ENCODE measurements at places on chromosomes 1 and 21.

- no peak for DNase-seq
Observed at GRCh38 chr1:181083842-181084605, 4.5 kb upstream of the IER5 start.

DNA sequence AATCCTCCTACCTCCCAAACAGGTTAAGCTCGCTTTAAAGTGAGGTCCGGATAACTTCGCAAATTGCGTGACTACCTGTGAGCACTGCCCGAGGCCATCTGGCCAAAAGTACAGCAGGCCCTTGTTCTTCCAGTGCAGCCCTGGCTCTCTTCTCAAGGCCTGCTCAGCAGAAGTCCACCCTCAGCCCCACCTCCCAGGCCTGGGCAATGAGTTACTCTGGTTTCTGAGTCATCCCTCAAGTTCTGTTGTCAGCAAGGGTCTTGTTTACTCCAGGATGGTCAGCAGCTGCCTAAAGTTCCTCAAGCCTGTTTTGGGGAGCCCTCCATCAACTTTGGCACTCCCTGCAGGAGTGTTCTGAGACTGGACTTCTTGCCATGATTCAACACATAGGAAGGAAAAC, 101.7 kb downstream of the BCAR3 start:
- peak; percentile 79 for DNase-seq

DNA sequence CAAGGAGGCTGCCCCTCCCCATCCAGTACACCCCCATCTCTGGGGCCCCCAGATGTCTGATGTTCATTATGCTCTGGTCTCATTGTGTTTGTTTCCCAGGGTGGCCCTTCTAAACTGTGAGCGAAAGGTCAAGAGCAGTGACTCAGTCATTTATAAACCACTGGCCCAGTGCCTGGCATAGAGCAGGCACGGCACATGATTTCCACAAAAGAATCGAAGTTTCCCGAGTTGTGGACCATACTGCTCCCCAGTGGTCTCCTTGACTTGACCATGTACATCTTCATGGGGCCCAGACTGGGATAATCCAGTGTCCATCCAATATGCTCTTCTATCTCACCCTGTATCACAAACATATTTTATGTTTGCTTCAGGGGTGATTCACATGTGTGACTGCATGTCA, 153.3 kb downstream of the NR5A2 start:
- DNase-seq = peak; percentile 22

GRCh38 chr21:42367367-42368165, 1.2 kb upstream of the TFF1 start:
- DNase-seq = no peak

DNA sequence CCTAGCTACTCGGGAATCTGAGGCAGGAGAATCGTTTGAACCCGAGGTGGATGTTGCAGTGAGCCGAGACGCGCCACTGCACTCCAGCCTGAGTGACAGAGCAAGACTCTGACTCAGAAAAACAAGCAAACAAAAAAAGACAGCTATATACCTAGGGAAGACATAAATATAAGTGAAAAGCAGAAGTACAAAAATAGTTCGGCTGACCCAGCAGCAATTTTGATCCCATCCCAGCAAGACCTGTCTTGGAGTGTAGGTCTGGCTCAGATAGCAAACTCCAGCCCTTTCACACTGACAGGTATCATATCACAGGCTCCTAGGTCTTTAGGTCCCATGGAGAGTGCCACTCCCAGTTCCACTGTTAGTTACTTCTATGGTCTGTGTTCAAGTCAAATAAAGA, 14.6 kb downstream of the MTX1 start:
- no peak for DNase-seq

- peak; percentile 62 for DNase-seq
Observed at GRCh38 chr1:3831689-3832088, 25.3 kb downstream of the CEP104 start.

GRCh38 chr1:24109686-24110475, 2.1 kb downstream of the MYOM3 start:
- DNase-seq = no peak

GRCh38 chr1:189859385-189859977, 618.2 kb downstream of the BRINP3 start:
- DNase-seq = no peak

GRCh38 chr1:155952505-155952890, 11.1 kb downstream of the RXFP4 start:
- DNase-seq = no peak

GRCh38 chr1:211634931-211635330, 40.5 kb downstream of the NEK2 start:
- no peak for DNase-seq

- DNase-seq = no peak
Observed at GRCh38 chr1:87179076-87179810, 149.4 kb upstream of the LMO4 start.

DNA sequence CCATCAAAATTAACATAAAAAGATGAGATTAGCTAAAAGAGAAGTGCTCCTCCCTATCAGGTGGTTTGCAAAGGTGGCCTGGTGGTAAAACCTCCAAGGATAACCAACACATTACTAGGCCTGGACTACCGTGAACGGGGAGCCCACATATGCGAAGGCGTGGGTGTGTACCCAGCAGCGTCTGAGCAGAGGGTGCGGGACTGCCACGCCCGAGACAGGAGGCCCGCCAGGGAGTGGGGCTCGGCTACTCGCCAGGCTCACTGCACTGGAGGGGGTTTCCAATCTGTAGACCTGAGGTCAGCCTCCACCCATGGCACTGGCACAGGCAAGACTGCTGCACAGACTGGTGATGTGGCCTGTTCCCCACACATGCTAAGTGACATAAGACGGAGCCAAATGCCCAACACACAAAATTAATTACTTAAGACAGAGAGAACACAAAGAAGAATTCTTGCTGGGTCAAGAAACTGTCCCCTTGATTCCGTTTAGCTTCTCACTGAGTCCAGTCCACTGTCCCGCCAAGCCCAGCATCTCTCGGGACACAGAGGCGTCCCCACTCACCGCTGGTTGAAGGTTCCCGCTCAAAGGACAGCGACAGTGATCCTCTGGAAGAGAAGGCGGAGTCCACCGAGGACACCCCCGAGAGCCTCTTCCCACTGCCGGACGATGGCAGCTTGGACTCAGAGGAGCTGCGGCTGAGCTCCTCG, 23.4 kb downstream of the RIPK4 start:
- no peak for DNase-seq

DNA sequence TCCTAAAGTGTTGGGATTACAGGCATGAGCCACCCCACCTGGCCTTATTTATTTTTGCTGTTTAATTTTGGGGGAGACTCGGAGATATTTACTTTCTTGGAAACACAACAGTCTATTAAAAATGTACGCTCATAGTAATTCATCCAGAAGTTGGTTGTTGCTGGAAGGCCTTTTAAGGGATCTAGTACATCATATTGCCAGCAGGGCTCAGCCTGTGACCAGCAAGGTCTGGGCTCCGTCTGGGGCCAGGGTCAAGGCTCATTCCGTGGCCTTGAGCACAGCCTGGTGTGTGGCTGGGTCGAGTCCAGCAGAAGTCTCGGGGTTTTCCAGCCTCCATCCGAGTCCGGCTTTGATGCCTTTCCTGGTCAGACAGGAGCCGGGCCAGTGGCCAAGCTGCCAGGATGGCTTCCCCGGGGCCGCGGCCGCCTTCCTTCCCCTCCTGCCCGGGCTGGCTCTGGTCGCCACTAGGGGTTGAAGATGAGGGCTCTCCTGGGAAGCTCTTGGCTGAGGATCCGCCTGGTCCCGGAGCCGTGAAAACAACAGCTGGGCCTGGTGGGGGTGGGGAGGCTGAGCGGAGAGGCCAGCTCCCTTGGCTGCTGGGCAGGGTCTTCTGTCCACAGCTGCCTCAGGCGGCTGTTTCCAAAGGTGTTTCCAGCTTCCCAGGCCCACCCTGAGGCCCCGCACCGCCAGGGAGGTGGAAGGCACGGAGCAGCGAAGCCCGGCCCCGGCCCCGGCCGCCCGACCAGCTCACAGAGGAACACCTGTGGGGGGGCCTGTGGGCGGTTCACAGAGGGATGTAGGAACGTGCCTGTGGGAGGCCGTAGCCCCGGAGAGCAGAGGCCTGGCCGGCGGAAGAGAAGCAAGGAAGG, 5.1 kb upstream of the VWA1 start:
- peak; percentile 72 for DNase-seq

- no peak for DNase-seq
Observed at GRCh38 chr1:47491341-47491753, 53.5 kb downstream of the FOXD2 start.

DNA sequence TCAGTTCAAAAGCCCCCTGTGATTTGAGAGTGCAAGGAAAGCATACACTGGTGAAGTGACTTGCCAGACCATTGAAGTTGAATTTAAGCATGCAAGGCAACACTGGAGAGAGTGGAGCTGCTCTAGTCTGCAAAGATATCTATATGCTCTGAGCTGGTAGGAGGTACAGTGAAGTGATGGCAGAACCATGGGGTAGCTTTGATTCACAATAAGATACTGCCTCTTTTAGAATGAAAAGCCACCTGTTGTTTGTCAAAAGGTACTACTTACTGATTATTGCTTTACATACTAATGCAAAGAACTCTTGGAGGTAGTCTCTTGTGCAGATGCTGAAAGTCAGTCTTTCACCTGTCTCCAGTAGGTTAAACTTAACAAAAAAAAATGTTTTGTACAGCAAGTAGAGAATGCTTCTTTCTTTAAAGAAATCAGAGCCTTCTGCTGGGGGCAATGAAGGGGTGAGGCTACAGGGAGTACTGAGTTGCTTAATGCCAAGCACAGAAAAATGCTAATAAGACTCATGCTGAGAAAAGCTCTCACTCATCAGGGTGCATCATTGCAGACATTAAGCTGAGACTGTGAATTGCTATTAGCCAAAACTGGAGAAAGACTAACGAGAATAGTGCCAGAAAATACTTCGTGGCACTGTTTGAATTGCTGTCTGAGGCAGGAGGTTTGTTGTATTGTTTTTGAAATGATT, 1150.5 kb upstream of the TMPRSS15 start:
- DNase-seq = no peak

DNA sequence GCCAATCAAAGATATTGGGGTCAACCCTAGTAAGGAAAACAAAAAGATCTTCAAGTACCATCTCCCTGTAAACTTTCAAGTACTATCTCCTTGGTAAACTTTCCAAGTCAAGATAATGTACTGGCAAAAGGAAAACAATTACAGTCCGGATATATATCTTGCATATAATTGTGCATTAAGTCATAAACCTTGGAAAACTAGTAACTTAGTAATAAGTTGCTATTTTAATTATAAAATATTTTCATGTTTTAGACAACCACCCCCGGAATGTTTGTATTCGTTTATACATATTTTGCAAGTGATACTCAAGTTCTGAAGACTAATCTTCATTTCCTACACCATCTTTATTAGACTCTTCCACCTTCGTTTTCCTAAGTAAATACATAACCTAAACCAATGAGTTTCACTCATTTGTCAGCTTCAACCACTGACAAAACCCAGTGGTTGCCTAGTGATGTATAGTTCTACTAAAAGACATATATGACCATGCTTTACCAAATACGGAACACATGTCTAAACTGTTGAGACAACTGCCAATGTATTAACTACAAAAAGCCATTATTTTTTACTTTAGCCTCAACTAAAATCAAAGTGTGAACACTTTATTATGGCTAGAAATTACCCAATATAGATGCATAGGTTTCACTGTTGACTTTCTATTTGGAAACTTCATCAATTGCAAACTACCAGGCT, 1.7 kb downstream of the AKT3 start:
- DNase-seq = no peak

GRCh38 chr1:181112071-181112929, 23.8 kb downstream of the IER5 start:
- peak; percentile 97 for DNase-seq

- peak; percentile 27 for DNase-seq
Observed at GRCh38 chr1:24526940-24527542, 24.4 kb downstream of the RCAN3 start.

- DNase-seq = no peak
Observed at GRCh38 chr1:38476850-38477178, 382.8 kb downstream of the RRAGC start.

- no peak for DNase-seq
Observed at GRCh38 chr1:14392859-14393365, 205.6 kb upstream of the KAZN start.

- DNase-seq = no peak
Observed at GRCh38 chr21:26847921-26848320, 2.7 kb upstream of the ADAMTS1 start.

- DNase-seq = no peak
Observed at GRCh38 chr1:107871259-107871658, 93.7 kb downstream of the VAV3 start.

DNA sequence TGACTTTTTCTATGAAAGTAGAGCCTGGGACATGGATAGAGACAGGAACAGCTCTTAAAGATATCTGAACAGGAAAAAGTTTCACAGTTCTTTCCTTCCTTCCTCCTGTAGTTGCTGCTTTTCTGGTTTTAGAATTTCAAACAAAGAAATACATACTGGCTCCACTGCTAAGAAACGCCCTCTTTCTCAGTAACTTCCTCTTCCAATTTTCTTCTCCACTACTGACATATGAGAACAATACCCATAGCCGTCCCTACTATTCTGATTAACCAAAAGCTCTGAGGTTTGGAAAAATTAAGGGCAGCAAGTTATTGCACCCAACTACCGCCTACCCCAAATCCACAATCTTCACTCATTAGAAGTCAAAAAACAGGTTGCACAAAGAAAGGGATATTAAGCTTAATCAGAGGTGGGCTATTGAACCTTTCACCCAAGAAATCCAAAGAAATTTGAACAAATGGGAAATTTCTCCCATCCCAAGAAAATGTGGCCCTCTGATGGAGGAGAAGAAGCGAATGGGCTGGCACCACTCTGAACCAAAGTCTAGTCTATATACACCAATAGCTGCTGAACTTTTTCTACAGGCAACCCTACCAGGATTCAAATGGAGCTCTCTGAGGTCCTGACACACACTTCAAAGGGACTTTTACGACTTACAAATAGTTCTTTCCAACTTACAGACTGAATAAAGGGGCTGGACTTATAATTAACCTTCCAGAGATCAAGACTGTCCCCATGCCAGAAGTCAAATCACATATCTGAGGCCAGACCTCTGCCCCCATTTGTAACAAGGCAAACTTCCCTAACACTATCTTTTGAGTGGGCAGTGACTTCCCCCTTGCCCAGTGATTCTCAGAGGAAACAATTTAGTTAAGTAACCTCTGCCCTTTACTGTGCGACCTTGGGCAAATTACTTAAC, 1.7 kb downstream of the WASF2 start:
- no peak for DNase-seq

GRCh38 chr1:153494976-153495535, 34.6 kb upstream of the S100A7 start:
- peak; percentile 60 for DNase-seq

GRCh38 chr1:246178717-246179311, 328.3 kb downstream of the SMYD3 start:
- DNase-seq = no peak

- DNase-seq = no peak
Observed at GRCh38 chr1:53477651-53478501, 18.7 kb downstream of the DMRTB1 start.

GRCh38 chr1:89865498-89866382, 44.9 kb downstream of the LRRC8D start:
- peak; percentile 81 for DNase-seq

- peak; percentile 51 for DNase-seq
Observed at GRCh38 chr1:32014199-32014947, 705 bp downstream of the KHDRBS1 start.

GRCh38 chr1:67618285-67619018, 66.5 kb upstream of the GADD45A start:
- DNase-seq = peak; percentile 88
